ENCODE measurements at places on chromosomes 3 and 15.
A peak's percentile ranks its signal among the peaks of the same experiment; 100 is the strongest.

GRCh38 chr3:136819392-136819730 lies 435 bp downstream of the SLC35G2 start:
- peak; percentile 16 for DNase-seq

DNA sequence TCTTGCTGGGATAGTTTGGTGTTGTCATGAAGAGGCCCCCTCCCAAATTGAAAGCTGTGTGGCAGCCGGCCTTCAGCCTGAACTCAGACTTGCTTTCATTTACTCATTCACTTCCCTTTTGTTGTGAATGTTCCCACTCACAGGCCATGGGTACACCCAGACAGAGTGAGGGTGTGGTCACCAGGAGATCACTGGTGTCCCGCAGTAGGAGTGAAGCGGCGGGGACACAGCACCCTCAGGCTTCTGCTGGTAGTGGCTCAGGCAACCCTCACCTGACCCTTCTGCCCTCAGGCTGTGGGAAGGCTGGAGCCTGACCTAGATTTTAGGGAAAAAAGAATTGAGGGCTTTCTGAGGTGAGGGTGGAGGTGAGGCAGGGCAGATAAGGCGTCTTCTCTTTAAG lies 244.4 kb downstream of the SOX2 start:
- DNase-seq = no peak

DNA sequence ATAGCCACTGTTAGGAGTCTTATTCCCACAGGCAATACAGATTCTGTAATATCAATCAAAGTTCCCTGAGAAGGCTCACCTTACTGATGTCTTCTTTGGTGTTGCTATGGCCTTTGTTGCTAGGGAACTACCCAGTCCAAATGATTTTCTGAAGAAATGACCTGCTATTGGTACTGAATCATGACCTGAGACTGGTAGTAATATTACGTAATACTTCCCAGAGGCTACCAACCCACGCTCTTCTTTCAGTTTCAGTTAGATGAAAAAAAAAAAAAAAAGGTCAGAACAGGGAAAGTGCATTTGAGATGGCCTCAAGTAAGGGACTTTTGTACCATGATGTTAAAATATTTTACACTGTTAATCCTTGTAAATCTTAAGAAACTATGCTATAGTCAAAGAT lies 1092.5 kb upstream of the EPHA6 start:
- DNase-seq = no peak

- no peak for DNase-seq
Observed at GRCh38 chr15:83207009-83207659, 489 bp downstream of the HDGFL3 start.

DNA sequence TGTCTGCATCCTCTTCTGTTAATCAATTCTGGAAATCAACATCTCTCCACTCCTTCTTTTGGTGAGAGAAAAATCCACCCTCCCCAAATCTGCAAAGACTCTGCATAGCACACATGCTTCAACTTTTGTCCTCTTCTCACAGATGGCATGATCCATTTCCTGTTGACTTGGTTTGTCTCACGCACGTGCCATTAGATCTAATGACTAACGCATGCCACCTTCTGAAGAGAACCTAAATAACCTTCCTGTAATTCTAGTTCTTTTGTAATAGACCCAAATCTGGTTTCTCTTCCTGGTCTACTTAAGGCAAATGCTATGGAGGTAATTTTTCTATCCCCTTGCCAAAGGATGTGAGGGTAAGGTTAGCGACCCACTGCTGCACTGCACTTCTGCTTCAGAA lies 51.0 kb upstream of the ATOSA start:
- no peak for DNase-seq

GRCh38 chr3:137259089-137259488 lies 301.3 kb downstream of the IL20RB start:
- no peak for DNase-seq

DNA sequence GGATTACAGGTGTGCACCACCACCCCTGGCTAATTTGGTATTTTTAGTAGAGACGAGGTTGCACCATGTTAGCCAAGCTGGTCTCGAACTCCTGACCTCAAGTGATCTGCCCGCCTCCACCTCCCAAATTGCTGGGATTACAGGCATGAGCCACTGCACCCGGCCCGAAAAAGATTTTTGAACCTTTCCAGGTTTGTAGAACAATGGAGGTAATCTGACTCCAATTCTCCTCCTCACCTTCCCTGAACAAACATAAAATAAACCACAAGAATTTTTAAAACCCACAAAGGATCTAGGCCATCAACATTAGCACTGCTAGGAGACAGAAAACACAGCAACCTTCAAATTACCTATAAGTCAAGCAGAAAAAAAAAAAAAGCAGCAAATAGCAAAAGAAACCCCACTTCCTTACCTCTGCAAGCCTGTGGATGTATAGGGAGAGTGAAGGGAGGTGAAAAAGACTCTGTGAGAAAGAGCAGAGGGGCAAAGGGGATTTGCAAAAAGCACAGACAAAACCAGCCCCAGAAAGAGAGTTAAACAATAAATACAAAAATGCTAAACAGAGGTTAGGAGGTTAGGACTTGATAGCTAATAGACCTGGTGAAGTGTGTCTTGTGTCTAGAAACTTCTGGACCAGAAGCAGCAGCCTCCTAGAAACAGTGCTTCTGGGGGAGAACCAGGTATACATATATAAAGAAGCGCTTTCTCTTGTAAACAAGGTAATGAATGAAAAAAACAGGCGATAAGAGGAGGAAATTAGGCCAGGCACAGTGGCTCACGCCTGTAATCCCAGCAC lies 32.1 kb downstream of the TFDP2 start:
- DNase-seq = peak; percentile 89

DNA sequence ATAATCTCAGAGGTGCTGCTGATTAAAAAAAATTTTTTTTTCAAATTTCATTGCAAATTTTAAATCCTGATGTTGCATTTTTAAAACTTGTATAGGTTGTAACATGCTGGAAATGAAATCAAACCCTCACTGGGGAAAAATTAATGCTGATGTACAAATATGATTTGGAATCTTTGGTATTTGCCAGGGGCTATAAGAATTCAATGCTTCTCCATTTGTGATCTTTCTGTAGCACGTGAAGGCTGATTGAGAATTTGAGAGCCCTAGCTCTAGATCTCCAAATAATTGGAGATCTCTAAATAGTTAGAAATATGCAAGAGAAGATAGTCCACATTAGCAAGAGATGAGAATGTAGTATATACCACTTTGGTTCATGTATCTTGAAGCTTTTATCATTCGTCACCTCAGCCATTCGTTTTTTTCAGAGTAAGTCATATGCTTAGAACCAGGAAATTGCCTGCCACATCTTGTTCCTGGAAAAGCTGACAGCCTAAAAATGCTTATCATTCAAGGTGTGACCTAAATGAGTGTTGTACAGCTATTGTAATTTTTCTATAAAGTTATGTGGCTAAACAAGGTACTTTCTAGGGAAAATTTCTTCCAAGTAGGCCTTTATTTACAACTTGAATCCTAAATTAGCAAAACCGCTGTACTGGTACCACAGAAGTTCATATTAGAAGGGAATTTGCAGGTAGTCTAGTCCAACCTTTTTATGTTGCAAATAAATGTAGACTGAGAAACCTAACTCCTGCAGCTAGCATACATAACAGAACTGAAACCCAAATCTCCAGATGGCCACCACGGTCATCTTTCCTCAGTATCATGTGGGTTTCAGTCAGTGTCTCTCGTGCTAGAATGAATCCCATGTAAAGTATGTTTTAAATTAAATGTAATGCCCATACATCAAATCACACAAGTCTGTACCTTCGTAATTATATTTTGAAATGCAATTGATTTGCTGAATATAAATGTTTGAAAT lies 48.5 kb downstream of the FNDC3B start:
- no peak for DNase-seq

- DNase-seq = no peak
Observed at GRCh38 chr3:156551746-156552145, 3.2 kb downstream of the SSR3 start.

DNA sequence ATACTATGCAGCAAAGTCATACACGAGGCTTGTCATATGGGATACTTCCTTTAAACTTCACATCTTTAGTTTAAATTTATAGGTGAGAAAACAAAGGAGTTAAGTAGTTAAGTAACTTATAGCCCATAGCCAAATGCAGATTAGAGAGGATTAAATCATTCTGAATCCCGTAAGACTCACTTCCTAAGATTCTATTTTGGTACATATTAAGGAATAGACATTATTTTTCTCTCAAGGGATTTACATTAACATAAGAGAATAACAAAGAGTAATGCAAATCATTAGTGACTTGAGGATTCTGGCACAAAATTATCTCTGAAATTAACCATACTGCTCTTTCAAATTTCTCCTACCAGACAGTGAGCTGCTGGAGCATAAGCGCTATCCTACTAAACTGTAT lies 747.4 kb upstream of the ARPP21 start:
- DNase-seq = no peak

DNA sequence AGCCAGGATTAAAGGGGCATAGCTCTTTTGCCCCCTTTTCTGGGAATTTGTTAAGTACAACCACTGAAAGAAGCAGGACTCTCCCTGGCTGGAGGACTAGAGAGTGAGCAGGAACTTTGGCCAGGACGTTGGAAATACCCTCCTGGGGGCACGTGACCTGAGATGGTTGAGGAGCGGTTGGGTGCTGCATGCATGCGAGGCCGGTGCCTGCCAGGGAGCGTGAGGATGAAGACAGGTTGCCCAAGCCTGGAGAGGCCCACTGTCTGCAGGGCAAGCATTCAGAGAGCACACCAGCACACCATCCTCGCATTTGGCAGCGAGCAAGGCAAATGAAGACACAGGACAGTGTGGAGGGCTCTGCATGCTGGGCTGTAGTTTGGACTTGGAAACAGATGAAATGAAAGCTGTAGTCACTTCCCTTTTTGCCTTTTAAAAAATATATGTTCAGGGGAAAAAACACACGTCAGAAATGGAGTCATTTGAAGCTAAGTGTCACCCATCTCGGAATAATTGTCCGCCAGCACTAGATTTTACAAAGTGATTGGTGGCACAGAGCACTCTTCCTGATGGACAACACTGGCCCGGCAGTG lies 217.6 kb downstream of the SLCO3A1 start:
- no peak for DNase-seq

DNA sequence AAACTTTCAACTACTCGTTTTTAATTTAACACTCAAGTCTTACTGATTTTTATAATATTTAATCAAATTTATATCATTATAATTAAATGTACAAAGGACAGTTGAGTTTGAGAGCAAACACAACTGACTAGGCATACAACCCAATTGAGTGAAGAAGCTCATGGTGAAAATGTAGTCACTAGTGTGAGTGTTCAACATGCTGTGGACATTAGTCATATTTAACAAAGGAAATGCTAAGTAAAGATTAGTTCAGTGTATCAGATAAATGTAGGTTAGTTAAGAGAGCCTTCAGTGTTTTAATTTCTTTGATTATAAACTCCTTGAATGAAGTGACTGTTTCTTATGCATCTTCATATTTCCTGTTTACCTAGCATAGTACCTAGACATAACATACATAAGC lies 444.2 kb upstream of the GOLIM4 start:
- DNase-seq = no peak

DNA sequence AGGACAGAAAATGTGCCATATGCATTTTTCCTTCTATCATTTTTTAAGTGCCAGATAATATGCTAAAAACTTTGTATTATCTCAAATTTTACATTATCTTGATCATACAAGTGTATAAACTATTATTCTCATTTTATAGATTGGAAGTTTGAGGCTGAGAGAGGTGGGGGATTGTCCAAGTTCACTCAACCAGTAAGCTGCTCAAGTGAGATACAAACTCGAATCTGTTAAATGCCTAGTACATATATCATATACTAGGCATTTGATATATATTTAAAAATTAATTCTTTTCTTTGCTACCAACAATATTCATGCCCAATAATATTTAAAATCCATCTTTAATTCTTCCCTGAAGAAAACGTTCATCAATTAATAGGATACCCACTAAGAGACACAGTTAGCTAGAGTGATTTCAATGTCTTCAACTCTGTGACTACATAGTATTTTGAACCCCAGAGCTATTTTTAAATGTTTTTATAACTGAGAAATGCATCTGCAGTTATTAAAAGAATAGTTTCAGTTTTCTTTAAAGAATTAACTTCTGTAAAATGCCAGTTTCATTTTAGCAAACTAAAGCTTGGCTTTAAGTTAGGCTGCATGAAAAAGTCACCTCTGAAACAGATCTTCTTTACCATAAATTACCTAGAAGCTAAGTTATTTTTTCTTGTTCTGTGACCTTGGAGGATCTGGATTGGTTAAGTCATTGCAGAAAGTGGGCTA lies 40.4 kb downstream of the IQCB1 start:
- no peak for DNase-seq

GRCh38 chr15:34721802-34722438 lies 32.9 kb downstream of the GJD2 start:
- DNase-seq = peak; percentile 18

DNA sequence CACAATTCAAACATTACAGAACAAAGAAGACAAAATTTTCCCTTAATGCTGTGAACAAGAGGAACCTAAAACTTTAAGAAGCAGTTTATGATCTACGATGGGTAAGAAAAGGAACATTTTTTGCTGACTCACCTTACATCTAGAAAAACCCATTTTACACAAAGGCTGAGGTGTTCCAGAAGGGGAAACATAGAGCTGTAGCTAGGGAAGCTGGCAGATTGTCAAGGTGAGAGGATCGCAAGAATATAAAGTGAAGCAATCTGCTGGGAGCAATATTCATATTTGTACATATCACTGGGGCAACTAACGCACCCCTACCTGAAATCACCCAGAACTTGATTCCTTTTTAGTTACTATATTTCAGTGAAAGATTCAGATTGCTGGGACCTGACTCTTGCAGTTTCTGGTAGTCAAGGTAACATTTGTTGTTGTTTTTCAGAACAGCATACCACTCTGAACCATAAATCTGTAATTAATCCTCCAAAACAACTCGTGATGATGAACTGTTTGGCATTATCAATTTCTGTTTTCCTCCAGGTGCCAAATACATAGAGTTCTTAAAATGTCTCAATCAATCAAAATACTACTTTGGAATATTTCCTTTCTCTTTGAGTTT lies 184.1 kb upstream of the LRRC3B start:
- DNase-seq = no peak

GRCh38 chr3:78985981-78986380 lies 781.8 kb downstream of the ROBO1 start:
- no peak for DNase-seq

GRCh38 chr3:120142236-120142635 lies 48.0 kb upstream of the GSK3B start:
- DNase-seq = no peak

DNA sequence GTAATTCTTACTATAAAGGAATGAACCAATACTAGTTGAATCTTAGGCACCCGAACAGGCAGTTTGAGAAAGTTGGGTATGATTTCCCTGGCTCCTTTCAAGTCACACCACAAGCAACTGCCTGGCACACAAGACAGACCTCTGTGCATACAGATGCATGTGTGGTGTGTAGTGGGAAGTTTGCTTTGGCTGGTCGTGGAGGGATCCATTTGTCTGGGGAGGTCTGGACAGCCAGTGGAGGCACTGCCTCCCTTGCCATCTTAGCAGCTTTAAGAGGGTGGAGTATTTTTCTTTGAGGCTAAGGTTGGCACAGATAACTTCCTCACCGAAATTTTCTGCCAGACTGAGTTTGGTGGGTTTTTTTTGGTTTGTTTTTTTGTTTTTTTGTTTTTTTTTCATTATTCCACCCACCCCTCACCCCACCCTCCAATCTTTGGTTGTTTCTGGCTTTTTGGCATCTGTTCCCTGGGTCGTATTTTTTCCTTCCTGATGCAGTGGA lies 97.1 kb downstream of the TMEM212 start:
- DNase-seq = no peak
